ENCODE measurements at places on chromosomes 6 and 20.

GRCh38 chr6:61711849-61712248 lies 574.2 kb downstream of the KHDRBS2 start:
- DNase-seq = no peak

GRCh38 chr6:156848533-156848932 lies 71.4 kb downstream of the ARID1B start:
- DNase-seq = no peak

DNA sequence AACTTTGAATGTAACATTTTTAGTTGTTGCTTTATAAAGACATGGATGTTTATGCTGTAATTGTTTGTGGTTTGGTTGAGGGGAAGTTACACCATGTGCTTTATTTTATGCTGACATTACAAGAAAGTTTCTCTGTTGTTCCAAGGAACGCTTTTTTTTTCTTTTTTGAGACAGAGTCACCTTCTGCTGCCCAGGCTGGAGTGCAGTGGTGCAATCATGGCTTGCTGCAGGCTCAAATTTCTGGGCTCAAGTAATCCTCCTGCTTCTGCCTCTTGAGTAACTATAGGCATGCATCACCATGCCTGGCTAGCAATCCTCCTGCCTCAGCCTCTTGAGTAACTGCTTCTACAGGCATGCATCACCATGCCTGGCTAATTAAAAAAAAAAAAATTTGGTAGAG lies 21.0 kb upstream of the IFNGR1 start:
- DNase-seq = peak; percentile 31

DNA sequence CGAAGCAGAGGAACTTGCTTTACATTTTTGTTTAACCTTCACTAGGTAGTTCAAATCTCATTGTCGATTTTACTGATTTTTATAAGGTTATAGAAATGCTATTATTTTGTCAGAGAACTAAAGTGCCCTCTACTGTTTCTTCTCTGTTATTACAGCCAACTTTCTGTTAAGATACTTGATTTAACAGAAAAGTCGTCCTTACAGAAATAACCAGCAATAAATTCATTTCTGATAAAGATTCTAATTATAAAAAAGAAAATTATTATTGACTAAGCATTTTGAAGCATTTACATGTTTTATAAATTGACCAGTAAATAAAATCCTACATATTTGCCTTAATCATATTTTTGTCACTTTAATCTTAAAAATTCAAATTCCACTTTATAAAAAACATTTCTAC lies 60.8 kb downstream of the OGFRL1 start:
- no peak for DNase-seq

DNA sequence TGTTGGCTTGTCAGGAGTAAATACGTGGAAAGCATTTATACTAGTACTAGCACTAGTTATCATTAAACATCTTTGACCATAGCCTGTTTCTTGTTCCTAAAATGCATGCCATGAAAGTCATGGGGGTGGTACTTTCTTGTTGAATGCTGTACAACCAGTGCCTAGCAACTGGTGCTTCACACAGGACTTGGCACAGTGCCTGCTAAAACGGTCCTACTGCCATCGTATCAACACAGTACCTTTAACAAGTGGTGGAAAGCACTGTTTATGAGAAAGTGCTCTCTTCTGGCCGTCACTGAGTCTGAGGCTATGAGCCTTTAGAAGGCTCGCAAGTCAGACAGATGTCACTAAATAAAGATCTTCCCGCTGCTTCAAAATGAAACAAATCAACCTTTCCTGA lies 21.6 kb downstream of the ZNFX1 start:
- no peak for DNase-seq

GRCh38 chr6:73006146-73006545 lies 219.2 kb downstream of the KHDC1L start:
- no peak for DNase-seq

GRCh38 chr20:22353586-22353985 lies 230.8 kb downstream of the FOXA2 start:
- no peak for DNase-seq

DNA sequence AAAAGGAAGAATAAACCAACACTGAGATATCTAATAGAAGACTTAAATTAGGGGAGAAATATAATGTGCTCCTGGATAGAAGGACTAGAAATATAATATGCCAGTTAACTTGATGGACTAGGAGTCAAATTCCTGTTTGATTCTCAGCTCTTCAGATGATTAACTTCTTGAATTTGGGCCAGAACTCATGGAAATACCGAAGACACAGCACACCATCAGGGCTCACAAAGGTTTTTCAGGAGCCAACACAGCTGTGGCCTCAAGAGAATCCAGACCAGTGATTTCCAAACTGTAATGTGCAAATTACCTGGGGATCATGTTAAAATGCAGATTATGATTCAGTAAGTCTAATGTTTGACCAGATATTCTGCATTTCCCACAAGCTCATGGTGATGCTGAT lies 33.8 kb upstream of the LRRC1 start:
- DNase-seq = no peak

GRCh38 chr20:2602746-2603145 lies 49.7 kb upstream of the NOP56 start:
- DNase-seq = no peak

- no peak for DNase-seq
These were observed 22.0 kb downstream of the STXBP5 start for GRCh38 chr6:147226163-147226724.

- DNase-seq = no peak
These were observed 6.4 kb downstream of the TNFRSF21 start for GRCh38 chr6:47303342-47303741.

- no peak for DNase-seq
These were observed at the start of gene COL19A1 for GRCh38 chr6:69866351-69866769. Gene COL19A1 (plus strand): TSS chr6:69866556. CDS start chr6:69879568, 13,012 bp downstream.

- no peak for DNase-seq
These were observed 255.6 kb downstream of the PREX1 start for GRCh38 chr20:48571949-48572847.

DNA sequence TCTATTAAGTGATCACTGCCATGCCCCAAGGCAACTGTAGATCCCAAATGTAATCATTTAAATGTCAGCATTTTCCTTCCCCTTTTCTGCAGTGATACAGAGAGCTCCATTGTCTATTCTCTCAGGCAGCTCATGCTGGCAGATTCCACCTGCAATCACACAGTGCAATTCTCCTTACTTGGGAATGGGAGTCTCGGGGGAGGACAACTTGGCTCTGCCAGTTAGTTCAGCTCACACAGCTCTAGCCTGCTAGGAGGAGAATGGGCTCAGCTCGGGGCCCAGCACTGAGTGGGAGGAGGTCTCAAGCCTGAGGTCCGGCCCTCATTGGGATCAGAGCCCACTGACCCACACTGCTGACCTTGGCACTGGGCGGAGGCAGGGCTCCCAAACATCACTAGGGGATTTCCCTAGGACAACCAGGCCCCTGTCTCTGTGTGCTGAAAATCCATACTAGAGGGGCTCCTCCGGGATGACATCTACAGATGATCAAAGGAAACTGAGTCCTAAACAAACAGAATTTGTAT lies 109.2 kb upstream of the ASF1A start:
- peak; percentile 81 for DNase-seq

DNA sequence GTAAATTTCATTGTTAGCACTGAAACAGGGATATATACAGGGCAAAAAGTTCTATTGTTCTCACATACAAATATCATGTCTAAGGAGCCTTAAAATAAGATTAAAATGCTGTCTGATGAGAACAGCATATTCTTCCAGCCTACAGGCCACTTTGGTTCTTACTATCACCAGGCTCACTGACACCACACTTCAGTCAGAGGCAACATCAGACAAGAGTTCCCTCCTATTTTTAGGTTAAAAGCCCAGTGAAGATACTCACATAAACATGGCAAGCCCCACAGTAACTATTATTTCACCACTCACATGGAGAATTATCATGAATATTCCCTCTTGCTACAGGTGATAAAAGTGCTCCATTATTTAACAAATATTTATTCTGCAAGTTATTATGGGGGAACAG lies 175.8 kb downstream of the ISM1 start:
- no peak for DNase-seq

- no peak for DNase-seq
These were observed at the start of gene MRAP2 for GRCh38 chr6:84033523-84034451. Gene MRAP2 (plus strand): TSS chr6:84033772. CDS start chr6:84055319, 21,547 bp downstream.

DNA sequence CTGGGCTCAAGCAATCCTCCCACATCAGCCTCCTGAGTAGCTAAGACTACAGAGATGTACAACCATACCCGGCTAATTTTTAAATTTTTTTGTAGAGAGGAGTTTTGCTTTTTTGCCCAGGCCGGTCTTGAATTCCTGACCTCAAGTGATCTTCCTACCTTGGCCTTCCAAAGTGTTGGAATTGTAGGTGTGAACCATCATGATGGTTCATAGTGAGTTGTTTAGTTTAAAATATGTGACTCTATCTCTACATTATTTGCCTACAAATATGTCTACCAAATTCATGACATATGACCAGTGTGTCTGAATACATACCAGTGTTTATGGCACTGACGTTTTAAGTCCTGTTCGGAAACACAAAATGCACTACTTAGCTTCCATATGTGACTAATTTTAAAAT lies 154.9 kb downstream of the GMPR start:
- no peak for DNase-seq

DNA sequence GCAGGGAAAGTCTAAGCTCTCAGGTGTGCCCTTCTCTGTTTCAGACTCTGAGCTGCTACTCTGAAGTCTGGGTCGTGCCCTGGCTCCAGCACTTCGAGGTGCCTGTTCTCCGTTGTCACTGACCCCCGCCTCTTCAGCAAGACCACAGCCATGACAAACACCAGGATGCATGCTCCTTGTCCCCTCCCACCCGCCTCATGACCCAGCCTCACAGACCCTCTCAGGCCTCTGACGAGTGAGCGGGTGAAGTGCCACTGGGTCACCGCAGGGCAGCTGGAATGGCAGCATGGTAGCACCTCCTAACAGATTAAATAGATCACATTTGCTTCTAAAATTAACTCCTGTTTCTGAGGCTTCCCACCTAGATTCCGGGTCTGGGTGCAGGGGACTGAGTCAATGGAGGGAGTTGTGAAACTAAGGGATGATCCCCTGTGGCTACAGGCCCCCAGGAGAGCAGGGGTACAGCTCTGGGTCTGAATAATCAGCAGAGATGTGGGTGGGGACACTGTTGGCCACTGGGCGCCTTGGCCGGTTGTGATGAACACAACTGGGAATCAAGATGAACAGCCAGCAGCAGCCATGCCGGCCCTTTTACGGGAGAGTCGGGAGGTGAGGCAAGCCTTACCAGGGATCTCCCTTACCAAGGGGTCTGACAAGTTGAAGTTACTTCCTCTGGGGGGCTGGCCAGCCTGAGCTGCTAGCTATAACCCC lies 10.7 kb downstream of the CST7 start:
- DNase-seq = no peak

DNA sequence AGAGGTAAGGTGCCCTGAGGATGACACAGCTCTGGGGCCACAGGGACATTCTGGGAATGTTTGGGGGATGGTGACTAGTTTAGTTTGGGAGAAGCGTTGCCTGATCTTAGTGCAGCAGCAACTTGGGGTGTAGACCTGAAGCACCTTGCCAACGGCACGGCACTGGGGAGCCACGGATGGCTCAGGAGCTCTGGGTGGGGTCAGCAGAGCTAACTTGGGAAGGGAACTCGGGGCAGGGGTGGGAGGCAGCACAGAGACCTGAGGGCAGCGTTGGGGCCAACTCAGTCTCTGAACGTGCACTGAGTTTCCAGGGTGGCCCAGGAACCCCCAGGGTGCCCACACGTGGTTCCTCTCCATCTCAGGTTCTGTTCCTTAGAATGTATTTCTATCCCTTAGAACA lies 14.9 kb downstream of the THBS2 start:
- no peak for DNase-seq

GRCh38 chr20:19725814-19726525 lies 32.1 kb upstream of the RIN2 start:
- no peak for DNase-seq

- DNase-seq = no peak
These were observed 255.3 kb downstream of the CD83 start for GRCh38 chr6:14372734-14373489.

DNA sequence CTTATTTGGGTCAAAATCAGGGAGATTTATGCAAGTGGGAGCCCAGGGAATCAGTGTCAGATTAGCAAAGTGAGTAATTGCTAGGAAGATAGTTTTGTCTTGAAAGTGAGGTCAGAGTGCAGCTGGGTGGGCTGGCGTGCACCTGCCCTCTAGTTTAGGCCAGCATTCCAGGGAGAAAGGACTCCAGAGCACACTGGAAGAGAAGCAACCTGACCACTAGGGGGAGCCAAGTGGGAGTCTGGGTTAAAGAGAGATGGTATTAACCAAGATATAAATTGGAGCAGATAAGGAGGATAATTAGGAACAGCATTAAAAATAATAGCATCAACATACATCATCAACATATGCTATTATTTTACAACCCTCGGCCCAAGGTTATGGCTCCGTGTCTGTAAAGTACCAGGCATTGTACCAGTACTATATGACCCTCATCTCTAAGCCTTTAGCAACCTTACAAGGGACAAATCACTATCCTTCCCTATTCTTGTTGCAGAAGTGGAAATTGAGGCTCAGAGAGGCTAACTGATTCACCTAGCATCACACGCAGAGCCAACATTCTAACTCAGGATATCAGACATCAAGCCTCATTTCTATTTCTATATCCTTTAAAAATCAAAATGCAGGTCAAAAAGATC lies 57.8 kb downstream of the SLC2A10 start:
- DNase-seq = no peak

- no peak for DNase-seq
These were observed 11.2 kb upstream of the SERPINB9 start for GRCh38 chr6:2914318-2914660.

GRCh38 chr6:56772737-56773184 lies 130.1 kb upstream of the DST start:
- DNase-seq = no peak

DNA sequence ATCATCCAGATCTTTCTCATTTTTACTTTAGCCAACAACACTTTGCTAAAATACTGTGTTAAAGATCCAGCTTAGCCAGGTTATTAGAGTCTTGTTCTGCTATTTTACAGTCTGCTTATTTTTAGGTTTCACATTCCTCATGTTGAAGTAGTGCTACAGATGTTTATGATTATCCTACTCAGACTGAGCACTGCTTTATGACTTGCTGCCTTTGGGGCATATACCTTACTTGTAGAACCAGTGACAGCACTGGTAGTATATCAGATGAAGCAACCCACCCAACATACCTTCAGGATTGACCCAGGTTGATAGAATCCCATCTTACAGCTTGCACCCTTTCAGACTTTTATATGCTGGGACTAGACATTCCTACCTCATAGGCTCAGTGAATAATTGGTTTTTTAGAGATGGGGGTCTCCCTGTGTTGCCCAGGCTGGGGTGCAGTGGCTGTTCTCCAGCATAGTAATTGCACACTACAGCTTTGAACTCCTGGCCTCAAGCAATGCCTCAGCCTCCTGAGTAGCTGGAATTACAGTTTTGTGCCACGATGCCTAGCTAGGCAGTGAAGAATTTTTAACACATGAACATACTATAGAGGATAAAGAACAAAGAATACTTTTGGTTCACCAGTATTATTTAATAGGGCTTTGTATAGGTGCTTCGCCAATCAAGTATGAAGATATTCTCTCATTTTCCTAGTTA lies 63.8 kb upstream of the DYNLRB1 start:
- DNase-seq = no peak

GRCh38 chr20:13928901-13929300 lies 61.5 kb downstream of the SEL1L2 start:
- DNase-seq = no peak

GRCh38 chr6:7421066-7421465 lies 31.5 kb downstream of the RIOK1 start:
- DNase-seq = no peak

Measured in putamen (tissue), 1 donor.